NCI-H69 (cell line): ENCODE measurements at places on chromosomes 16 and 17.

- DNase-seq = no peak
These were observed 808 bp upstream of the RGS11 start for GRCh38 chr16:276426-277077.

GRCh38 chr16:88818575-88818874 lies 6.8 kb upstream of the APRT start:
- DNase-seq = no peak

DNA sequence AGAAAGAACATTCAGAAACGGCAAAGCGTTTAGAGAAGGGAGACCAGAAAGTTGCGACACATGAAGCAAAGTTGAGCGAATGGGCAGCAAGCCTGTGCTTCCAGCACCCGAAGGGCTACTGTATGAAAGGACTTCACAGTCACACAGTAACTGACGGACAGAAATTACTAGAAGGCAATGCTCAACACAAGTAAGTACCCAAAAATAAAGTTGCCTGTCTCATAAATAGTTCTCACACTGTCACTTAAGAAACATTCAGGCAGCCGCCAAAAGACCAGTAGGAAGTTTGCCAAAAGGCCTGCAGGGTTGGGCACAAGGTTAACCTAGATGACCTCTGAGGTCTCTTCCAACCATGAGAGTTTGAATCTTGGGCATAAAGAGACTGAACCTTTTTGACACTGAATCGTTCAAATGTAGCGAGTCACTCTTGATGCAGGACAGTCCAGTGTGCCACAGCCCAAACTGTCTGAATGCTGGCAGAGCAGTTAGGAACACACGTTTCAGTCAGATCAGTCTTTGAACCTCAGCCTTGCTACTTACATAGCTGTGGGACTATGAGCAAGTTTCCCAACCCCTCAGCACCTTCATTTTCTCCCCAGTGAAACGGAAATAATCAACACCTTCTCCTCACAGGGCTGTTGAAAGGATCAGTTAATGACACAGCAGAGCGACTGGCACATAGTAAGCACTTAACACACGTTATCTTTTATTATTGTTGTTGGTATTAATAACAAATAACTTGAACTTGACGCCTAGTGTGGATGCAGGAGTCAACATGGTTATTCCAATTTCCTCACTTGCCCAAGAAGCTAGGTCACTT lies 10.4 kb downstream of the NCBP3 start:
- DNase-seq = no peak

- DNase-seq = no peak
These were observed 2.1 kb downstream of the HIRIP3 start for GRCh38 chr16:29993191-29993902.

DNA sequence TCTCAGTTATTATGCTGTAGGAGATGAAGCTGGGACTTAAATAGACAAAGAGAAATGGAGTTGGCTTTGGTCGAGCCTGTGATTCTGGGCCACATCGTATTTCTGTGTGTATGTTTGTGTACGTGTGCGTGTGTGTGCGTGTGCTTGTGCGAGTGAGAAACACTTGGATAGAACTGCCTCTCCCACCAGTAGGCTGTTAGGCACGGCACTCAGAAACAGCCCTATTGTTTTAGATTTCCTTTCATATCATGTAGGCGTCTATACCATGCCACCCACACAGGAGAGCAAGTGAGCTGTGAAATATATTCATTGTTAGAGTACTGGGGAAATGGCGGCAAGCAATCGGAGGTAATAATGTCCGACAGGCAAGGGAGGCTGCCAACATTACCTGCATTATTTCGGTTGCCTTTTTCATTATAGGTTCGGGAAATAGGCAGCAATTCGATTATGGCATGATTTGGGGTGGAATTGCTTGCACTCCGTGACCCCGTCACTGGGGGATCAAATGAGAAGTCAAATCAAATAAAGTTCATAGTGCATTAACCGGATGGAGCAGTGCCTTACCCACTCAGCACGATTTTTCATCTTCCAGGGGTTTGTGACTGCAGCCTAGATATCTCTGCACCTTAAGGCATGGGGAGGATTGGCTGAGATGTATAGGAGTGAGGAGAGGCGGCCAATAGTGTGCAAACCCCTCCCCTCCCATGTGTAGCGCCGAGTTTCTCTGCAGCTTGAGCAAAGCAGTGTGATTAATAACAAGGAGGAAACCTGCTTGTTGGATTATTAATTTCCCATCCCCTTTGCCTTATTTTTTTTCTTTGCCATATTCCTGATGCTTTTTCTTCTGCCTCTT lies 89.6 kb downstream of the RBFOX1 start:
- DNase-seq = no peak

- DNase-seq = peak; percentile 78
These were observed 906 bp downstream of the RBL2 start for GRCh38 chr16:53435066-53435688.

GRCh38 chr16:82829301-82829700 lies 202.5 kb downstream of the CDH13 start:
- no peak for DNase-seq
